Forelimb muscle (tissue), 1 donor: ENCODE measurements at places on chromosomes 13 and 19. TPM values are rescaled to one million over a fixed set of nuclear protein-coding genes. Genes with fewer than 3 reads are reported as not detected.

DNA sequence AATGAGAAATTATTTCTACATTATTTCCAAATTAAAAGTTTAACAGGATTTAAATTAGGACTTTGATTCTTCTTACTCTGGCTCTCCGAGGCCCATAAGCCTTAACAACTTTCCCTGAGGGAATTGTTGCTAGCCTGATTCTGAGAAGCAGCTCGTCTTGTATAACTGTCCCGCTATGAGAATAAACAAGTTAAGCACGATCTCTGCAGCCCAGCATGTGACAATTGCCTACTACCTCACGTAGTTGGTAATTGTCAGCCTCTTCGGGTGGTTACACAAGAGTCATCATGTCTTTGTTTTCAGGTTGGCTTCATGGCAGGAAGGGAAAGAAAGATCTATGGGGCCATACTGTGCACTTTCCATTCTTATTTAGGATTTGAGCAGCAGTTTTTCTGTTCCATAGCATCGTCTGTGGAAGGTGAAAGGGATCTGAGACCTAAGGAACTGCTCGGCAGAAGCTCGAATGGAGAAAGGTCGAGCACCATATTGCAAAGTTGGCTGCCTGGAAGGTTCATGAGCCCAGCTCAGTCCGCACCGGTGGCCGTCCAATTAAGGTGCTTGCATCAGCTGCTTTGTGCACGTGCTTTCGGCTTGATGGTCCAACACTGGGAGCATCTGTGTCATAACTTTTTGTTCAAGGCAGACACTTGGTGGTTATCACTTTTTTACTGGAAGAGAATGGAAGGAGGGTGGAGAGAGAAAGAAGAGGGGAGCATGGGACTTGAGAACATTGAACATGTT is 1.8 kb upstream of the STARD13 start:
- no peak for DNase-seq

GRCh38 chr19:6276447-6276846 is 3.3 kb downstream of the MLLT1 start:
- no peak for DNase-seq

Gene B9D2
- polyA plus RNA-seq: 2.8 TPM

DNA sequence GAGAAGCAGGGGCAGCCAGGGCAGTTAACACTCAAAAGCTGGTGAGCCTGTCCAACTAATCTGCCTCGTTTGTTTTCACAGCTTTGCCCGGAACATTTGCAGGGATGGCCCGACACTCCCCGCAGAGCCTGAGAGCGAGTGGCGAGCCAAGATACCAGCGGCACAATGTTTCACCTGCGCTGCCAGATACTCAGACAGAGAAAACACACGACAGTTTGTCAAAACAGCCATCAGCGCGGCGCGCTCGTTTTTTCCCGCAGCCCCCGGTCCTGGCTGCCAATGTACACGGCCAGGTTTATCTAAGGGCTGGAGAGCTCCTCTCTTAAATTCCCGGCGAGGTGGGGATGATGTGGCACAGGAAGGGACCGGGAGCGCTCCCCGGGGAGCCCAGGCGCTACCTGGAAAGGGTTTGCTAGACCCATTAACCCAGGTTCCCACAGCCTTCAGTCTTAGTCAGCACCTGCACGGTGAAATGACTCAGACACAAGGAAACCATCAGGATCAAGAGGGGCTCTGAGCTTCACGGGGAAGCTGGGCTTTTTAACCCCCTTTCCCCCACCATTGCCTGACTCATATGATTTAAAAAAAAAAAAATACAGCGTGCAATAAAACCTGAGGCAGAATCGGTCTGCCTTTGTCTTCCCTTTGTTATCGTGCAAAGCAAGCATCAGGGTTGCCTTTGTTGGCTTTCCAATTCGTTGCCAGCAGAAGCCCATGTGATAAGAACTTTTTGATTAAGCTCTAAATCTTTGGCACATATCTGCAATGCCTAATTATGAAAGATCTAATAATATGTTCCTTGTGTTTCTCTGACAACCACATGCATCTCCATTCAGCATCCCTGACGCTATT is 186.2 kb downstream of the EFNB2 start:
- DNase-seq: no peak

- no peak for DNase-seq
Measured at GRCh38 chr13:37486171-37486681, 112.3 kb downstream of the POSTN start.
